Retinal pigment epithelial cell (primary cell): ENCODE measurements at places on chromosomes 1 and 21.

DNA sequence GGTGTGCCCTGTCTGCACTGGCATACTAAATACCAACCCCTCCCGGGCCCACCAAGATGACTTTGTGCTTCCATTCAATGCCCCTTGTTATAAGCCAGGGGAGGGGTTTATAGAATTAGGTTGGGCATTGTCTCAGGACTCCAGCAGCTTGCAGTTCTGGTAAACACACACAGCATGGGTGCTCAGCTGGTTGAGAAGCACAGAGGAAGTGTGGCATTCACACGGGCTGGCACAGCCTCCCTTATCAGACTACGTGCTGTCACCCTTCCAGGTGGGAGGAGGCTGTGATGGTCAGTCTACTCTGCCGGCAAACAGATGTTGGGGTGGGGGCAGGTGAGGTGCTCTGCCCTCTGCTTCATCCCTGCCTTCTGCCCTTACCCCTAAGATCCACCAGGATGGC, 15.0 kb upstream of the SLC6A17 start:
- DNase-seq = no peak

DNA sequence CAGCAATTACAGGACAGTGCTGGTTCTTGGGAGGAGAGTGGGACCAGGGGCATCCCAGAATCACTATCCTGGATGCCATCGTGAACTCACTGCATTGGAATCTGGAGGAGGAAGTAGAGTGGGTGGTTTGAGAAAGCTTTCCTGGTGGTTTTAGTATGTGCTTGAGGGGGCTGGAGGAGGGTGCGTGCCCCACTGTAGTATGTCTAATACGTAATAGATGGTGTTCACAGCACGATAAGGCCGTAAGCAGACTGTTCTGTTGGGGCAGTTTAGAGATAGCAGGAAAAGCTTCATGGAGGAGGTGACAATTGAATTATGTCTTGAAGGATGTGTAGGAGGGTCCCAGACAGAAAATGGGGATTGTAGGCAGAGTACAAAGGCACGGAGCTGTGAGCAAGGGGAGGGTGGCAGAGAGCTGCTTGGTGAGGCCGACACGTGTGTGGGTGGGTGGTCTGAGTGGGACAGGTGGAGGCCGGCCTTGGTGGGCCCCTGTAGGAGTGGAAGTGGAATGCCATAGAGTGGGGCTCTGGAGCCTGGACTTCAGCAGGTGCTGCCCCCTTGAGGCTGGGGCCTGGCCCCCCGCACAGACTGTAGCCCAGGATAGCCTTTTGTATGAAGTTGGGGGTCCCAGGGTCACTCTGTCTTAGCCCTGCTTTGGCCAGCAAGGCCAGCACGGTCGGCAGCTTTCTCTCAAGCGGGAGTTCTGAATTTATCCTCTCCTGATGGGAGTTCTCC, 37.0 kb downstream of the IL6R start:
- no peak for DNase-seq

- DNase-seq = no peak
These were observed 3902.9 kb downstream of the SRGAP2C start for GRCh38 chr1:125087691-125088090.

- DNase-seq = no peak
These were observed 3.2 kb downstream of the ZFYVE9 start for GRCh38 chr1:52145137-52145536.

DNA sequence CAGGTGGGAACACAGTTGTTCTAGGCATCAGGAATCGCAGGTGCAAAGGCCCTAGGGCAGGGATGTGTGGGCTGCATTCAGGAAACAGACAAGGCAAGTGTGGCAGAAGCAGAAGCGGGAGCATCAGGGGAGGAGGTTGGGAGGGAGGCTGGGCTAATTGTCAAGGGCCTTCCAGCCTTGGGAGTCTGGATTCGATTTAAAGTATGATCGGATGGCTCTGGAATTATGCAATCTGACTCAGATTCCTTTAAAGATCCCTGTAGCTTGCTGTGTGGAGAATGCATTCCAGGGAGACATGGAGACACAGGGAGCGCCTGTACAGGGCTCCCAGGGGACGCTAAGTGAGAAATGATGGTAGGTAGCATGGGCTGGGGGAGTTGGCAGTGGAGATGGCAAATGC, 86.5 kb downstream of the LACTBL1 start:
- no peak for DNase-seq

- DNase-seq = no peak
These were observed 111.2 kb upstream of the OLIG2 start for GRCh38 chr21:32914424-32915039.

DNA sequence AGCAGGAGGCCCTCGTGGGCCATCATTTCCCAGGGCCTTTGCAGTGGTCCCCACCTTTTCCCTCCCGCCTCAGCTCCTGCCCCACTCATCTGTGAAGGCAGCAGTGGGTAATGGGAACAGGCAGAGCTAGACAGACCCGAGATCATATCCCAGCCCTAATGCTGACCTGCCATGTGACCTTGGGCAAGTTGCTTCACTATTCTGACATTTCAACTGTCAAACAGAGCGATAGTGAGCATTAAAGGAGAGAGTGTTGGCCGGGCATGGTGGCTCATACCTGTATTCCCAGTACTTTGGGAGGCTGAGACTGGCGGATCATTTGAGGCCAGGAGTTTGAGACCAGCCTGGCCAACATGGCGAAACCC, 51.7 kb downstream of the RPS6KA1 start:
- no peak for DNase-seq

GRCh38 chr1:41315871-41316270, 45.4 kb upstream of the FOXO6 start:
- no peak for DNase-seq

- DNase-seq = no peak
These were observed 32.8 kb upstream of the LYPD8 start for GRCh38 chr1:248788327-248788726.

DNA sequence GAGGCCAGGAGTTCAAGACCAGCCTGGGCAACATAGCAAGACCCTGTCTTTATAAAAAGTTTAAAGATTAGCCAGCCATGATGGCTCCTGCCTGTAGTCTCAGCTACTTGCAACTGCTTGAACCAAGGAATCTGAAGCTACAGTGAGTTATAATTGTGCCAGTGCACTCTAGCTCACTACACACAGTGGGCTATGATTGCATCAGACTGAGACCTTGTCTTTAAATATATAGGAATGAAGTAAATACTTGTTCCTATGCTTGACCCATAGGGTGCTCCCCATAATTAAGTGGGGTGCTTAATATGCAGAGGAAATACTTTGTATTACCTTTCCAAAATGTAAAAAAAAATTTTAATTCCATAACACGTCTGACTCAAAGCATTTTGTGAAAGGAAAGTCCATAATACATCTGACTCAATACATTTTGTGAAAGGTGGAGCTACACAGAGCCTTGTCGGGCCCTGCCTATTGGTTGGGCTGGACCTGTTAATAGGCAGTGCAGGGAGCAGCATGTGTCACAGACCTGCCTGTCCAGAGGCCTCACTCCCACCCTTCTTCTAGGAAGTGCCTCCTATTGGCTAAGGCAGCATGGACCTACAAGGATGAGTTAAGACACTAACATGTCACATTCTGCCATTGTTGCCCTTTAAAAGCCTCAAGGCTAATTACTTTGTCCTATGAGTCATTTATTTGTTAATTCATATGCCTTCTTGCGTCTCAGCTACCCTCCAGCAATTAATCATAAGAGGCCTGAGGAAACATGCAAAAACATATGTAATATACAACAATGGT, 33.6 kb downstream of the CD58 start:
- DNase-seq = no peak

DNA sequence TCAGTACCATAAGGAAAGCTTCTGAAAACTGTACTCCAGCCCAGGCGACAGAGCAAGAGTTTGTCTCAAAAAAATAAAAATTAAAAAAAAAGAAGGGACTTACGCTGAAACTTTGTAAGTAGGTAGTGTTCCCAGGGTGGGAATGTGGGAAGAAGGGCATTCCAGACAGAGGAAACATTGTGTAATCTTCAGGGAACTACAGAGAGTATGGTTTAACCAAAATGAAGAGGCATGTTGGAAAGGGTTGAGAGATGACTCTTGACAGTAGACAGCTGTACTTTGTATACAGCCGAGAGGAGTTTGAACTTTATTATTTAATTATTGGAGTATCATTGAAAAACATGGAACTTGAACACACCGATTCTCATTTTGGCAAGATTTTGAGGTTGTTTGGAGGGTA, 43.0 kb downstream of the PPP2R5A start:
- DNase-seq = no peak

GRCh38 chr1:234212764-234213657, 160.2 kb upstream of the COA6 start:
- DNase-seq = peak; percentile 21

GRCh38 chr1:168266644-168267186, 14.0 kb upstream of the TBX19 start:
- no peak for DNase-seq

GRCh38 chr21:37073417-37074196, 553 bp downstream of the TTC3 start:
- no peak for DNase-seq

- DNase-seq = no peak
These were observed 585 bp downstream of the NEGR1 start for GRCh38 chr1:72281637-72282270.

GRCh38 chr1:242089911-242090310, 91.0 kb upstream of the MAP1LC3C start:
- no peak for DNase-seq

DNA sequence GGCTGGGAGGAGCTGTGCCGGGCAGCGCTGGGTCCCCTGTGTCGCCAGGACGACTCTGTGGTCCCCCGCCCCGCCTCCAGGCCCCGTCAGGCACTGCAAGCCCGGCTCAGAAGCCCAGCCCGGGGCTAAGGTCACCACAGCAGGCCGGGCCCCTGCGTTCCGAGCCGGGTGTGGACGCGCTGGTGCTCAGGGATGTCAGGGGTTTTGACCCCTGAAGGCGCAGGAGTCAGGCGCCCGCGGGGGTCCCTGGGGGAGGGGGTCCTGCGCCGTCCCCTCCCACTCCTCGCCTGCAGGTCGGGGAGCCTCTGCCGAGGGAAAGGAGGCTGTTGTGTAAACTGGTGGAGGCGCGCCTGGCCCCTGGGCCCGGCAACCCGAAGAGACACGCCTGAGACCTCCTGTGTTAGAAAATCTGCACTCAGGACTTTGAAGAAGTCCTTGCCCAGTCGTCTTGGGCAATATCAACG, 23.7 kb upstream of the TMEM54 start:
- DNase-seq = no peak

- no peak for DNase-seq
These were observed 161.4 kb downstream of the DAB1 start for GRCh38 chr1:57262472-57262871.
